ENCODE measurements at places on chromosomes 5 and 9.

DNA sequence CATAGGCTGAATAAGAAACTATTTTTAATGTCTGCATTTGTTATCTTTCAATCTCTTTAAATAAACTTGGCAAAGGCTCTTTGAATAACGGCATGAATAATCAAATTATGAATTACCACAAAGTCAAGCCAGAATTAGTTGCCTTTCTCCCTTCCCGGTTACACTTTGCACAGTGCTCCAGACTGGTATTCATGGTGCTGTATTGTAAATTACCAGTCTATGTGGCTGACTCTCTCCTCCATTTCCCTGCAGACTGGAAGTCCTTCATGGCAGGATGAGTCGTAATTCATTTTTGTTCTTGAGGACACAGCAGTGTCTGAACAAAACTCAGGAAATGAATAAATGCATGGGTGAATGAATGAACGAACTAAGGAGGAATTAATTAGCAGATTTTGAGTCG, 142.9 kb downstream of the GNA14 start:
- DNase-seq: no peak

DNA sequence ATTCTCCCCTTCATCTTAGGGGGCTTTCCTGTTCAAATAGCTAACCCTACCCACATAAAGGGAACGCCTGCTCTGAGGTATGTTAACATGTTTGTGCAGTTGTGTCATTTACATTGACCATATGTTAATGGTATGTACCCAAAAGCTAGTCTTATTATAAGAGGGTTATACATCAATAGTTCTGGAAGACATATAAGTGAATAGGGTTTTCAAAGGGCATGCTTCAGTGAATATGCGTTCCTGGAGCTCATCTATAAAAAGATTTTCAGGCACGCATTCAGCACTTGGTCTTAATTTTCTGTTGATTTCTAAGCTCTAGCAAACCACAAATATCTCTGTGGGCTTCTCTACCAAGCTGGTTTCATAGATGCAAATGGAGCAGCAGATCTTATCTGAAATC, 766.1 kb downstream of the IRX1 start:
- DNase-seq: peak; percentile 86

DNA sequence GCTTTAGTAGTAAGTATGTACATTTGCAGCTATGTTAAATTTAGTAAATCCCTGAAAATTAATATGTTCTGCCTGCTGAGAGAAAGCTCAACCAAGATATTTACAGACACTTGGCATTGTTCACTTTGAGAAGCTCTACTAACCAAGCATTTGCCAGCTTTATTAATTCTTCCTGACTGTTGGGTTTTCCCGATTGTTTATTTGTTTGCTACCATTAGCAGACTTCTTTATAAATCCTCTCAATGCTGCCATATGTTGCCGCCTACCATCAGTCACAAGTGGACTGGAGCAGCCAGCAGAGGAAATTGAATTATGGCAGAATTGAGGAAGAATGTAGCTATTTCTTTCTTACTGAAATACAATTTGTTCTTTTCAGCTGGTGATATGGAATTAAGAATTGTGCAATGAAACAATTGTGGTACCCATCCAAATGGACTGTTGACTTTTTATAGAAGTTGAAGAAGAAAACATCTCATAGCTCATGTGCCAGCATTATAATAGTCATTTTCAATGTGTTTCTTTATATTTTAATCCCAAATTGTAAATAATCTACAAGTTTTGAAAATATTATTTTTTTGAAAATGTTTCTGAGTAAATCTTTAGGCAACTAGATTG, 588.7 kb upstream of the CDH6 start:
- no peak for DNase-seq

- no peak for DNase-seq
These were observed 2.1 kb downstream of the SLC6A3 start for GRCh38 chr5:1443171-1443570.

DNA sequence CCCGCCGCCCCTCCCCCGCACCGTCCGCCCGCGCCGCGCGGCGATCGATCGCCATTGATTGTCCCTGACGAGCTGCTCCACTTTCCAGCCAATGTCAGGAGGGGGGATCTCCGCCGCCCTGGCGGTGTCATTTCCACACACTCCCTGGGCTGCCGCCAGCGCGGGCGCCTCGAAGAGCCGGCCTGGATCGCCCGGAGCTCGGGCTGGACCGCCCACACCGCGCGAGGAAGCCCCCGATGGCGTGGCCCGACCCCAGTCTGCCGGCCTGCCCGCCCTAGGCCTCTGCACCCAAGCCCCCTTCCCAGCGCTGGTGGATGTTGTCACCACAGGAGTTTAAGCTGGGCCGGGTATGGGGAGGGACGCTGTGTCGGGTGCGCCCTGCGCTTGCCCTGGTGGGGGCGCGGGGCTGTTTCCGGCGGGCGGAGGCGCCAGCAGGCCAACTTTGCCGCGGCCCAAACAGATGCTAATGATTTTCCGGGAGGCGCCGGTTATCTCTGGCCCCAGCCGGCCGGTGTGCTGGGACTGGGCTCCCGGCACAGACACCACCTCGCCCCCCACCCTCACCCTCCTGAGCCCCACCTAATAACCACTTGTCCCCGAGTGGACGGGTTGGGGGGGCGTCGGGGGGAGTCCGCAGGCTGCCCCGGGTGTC, 10.6 kb upstream of the CXXC5 start:
- DNase-seq: peak; percentile 80

DNA sequence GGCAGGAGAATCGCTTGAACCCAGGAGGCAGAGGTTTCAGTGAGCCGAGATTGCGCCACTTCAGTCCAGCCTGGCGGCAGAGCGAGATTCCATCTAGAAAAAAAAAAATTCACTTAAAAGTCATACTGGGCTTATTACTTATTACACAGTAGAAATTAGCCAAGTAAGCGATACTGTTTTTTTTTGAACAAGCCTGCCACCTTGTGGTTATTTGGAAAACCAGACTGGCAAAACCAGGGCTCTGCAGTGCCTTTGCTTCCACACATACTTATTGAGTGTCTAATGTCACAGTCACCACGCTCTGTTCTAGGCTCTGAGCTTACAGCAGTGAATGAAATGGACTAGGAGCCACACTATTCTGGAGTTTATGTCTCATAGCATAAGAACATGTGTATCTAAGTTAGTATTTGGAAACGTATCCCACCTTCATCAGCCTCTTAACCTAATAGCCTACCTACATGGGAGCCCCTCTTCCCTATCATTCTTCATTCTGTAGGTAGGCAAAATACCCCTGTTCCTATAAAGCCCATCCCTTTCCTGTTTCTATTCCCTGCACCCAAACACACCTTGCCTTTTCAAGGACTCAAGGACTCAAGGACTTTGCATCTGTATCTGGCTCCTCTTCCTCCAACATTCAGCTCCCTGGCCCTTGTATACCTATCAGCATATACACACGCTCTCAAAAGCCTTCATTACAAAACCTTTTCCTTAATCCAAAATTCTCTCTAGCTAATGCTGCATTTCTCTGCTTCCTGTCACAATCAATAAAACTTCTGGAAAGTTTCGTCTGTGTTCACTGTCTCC, 13.9 kb upstream of the BASP1 start:
- DNase-seq: peak; percentile 80

DNA sequence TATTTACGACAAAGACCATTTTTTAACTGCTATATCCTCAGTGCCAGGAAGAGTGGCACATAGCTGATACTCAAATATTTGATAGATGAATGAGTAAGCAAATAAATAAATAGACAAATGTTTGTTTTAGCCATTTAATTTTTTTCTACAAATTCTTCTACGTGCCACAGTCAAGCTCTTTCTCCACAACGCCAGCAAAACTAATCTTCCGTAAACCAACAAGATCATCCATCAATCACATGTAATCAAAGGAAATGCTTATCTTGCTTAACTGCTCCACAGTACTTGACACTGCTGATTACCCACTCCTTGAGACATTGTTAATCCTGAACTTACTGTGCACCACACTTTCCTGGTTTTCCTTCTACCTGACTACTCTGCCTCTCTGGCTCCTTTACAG, 136.7 kb downstream of the EDIL3 start:
- no peak for DNase-seq

- no peak for DNase-seq
These were observed 10.1 kb upstream of the CDH9 start for GRCh38 chr5:27048510-27048909.

DNA sequence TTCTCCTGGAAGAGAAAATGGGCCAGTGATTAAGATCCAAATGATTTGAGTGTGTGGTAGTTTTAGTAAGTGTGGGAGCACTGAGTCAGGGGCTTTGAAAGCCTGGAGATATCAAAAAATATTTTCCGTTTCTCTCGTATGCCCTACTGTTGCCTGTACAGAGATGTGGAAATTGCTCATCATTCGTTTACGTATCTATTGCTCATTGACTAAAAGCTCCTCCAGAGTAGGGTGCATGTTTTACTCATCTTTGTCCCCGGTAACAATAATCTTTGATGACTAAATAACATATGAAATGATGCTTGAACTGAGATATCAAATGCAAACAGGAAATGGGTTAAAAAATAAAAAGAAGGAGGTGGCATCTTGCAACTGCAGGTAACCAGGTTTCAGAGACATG, 114.2 kb upstream of the FST start:
- no peak for DNase-seq

GRCh38 chr9:13224366-13224765, 55.1 kb downstream of the MPDZ start:
- no peak for DNase-seq

GRCh38 chr5:40733879-40734563, 21.7 kb downstream of the TTC33 start:
- no peak for DNase-seq

GRCh38 chr9:90002397-90003271, 397.8 kb downstream of the GADD45G start:
- peak; percentile 48 for DNase-seq

DNA sequence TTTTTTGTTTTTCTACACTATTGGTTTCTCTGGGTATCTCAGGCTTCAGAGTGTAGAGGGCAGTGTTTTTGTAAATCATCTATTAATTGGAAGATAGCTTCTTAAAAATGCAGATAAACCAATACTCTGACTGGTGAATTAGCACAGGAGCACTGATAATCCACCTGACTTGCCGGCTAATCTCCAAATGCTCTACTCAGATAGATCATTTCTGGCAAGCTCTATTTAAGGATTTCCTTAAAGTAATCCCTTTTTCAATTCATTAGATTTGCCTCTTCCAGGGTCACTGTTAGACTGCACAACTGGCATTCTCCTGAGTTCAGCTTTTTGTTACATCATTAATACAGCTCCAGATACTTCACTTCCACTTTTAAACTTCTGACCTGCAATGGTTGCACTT, 1390.3 kb upstream of the NUDT12 start:
- DNase-seq: no peak

DNA sequence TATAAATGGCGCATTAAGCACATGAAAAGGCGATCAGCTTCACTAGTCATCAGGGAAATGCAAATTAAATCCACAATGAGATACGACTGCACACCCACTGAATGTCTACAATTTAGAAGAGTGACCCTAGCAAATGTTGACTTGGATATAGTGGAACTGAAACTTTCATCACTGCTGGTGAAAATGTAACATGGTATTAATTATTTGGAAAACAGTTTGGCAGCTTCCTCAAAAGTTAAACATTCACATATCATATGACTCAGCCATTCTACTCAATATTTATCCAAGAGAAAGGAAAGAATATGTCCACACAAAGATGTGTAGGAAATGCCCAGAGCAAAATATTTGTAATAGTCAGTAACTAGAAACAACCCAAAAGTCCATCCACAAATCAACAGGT, 146.5 kb downstream of the LPAR1 start:
- DNase-seq: peak; percentile 73

DNA sequence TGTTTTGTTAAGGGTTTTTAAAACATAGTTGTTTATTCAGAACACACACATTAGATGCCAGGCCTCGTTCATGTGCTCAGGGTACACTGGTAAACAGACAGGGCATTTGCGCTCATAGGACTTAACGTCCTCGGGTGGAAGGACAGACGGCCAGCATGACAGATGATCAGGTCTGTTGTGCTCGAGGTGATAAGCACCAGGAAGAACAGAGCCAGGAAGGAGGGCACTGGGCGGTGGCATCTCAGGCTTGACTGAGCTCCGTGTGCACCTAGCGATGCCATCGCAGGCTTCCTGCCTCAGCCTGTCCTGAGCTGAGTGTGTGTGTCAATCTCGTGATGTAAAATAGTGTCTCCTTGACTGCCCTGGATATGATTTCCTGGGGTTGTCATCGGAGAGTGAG, 96.5 kb downstream of the EHMT1 start:
- DNase-seq: no peak
